ENCODE measurements at places on chromosomes 16 and 17.

GRCh38 chr16:19138601-19139000 is 24.8 kb downstream of the ITPRIPL2 start:
- DNase-seq: no peak

GRCh38 chr16:85554889-85555718 is 58.0 kb upstream of the GSE1 start:
- no peak for DNase-seq

- DNase-seq: no peak
These were observed 2.2 kb upstream of the ZNF750 start for GRCh38 chr17:82841921-82842596.

DNA sequence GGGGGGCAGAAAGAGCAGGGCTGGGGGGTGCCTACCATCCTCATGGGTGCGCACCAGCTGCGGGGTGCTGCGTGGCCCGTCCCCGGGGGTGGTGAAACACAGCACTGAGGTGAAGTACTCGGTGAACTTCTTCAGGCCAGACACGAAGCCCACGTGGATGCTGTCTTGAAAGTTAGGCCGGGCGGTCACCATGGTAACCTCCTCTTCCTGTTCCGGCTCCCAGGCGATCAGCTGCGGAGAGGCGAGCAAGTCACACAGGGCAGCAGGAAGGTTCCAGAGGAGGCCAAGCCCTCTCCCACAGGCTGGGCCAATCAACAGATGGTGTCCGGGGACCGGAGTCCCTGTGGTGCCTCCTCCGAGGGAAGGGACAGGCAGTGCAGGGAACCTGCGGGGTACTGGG is 90.1 kb upstream of the CDC42EP4 start:
- DNase-seq: no peak

Data from cerebellar nuclear complex (tissue), 1 donor.